ENCODE measurements at places on chromosomes 3 and 15.

DNA sequence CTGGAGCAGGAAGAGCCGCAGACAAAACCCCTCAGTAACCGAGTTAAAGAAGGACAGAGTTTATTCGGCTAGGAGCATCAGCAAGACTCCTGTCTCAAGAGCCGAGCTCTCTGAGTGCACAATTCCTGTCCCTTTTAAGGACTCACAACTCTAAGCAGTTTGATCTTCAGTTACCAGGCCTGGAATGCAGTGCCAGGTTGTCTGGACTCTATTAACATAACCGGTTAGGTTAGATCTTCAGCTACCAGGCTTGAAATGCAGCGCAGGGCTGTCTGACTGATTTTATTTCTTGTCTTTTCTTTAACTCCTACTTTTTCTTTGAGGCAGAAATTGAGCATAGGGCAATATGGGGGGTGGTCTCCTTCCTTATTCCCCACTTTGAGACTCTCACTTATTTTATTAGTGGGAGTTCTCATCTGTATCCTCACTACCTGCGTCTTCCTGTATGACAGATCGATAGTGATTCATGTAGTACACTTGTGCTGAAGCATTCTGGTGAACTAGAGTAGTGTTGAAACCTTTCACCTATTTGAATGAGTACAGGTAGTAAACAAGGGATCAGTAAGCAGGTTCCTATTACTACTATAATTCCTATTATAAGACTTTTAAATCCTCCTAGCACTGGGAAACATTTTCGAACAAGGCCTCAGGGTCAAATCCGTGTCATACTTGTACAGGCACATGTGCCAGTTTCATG lies 325.0 kb downstream of the CGGBP1 start:
- DNase-seq = no peak

DNA sequence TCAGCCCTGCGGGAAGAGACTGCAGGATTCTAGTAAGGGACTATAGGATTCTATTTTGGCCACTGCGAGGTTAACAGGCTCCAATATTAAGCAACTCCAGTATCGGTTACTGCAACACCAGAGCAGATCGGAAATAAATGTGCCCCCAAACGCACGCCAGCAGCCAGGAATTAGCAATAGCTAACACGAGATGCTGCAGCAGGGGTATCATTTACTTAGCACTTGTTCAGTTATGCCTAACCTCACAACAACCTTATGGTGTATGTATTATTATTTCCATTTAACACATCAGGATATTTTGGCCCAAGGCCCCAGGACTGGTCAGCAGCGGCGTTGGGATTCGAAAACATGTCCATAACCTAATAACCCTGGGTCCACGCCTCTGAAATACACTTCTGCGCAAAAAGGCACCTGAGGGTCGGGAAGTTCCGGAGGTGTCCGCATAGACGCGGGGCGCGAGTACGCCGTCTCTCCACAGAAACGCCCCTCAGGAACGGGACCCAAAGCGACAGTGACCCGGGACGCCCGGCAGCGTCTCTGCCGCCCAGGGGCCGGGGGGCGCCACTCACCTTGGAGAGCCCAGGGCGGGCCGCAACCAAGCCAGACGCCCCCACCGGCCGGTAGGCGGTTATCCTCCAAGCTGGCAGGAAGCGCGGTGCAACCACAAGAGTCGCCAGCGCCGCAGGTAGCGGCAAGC lies 681 bp downstream of the PIK3CB start:
- DNase-seq = peak; percentile 14

DNA sequence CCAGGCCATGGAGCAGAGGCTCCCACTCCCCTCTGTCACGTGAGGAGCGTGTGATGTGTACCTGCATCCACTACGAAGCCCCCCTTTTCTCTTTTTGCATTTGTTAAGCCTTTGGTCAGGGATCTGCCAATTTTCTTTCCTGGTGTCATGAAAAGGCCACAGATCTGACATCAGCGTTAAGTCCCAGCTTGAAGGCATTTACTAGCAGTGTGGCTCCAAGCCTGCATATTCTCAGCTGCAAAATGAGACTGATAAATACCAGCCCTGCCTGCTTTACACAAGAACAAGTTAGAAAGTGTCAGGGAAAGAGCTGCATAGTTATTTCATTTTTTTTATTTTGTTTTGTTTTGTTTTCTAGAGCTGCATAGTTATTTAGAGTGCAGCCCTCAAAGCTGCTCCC lies 2.3 kb upstream of the ANKRD63 start:
- DNase-seq = no peak

GRCh38 chr3:140250945-140251344 lies 316.0 kb downstream of the CLSTN2 start:
- no peak for DNase-seq

DNA sequence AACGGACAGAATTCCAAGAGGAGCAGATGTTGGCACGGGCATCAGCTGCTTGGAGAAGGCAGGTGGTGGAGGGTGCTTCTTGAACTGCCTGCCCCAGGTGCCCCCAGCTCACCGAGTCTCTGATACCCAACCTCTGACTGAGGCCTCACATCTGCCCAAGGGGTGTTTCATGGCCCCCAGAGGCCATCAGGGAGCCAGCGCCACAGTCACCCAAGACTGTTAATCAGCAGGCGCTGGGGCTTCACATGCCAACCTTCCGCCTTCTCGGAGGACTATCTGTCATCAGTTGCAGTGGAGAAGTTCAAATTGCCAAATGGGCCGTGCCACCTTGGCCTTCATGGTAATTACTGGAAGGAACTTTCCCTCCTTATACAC lies 61.9 kb upstream of the SLC6A1 start:
- no peak for DNase-seq

- DNase-seq = no peak
These were observed 63.7 kb downstream of the DPPA2 start for GRCh38 chr3:109252641-109253040.

DNA sequence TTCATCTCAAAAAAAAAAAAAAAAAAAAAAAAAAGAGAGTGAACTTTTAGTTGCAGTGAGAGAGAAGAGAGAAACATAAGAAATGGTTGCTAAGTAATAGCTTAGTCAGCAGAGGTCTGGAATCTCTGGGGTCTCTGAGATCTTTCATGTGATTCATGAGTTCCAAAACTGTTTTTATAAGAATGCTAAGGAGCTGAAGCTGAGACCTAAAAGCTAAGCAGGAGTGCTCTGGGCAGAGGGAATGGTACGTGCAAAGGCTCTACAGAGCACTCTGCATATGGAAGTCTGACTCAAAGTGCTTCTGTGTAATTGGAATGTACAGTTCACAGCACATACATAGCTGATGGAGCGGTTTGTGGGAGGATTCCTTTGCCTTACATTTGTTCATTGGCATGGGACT lies 66.3 kb upstream of the LRIG1 start:
- DNase-seq = no peak

DNA sequence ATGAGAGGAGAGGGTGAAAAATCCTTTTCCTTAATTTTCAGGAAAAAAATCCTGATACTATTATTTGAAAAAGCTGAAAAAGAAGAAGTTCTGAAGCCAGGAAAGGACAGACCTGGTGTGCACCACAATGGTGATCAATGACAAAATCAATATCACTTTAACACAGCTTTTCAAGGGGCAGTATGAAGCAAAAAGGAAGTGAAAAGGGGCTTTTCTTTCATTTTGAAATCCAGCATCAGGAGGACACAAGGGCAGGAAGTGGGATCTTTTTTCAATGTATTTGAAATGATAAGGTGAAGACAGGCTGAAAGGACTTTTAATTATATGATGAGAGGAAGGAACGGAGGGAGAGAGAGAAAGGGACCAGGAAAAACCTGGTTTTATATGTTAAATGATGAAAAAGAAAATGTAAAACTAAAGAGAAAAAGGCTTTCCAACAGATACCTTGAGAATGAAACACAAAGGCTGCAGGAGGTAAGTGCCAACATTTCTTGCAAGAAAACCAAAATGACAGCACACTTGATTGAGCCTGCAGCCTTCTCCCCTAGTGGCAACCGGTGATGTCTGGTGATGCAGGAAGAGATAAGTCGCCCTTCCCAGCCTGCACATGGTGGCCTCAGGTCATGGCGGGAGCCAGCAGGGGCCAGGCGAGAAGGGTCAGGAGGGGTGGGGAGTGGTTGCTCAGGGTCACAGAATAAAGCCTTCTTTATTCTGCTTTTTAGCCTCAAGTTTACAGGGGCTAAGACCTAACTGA lies 236.7 kb upstream of the WNT5A start:
- DNase-seq = no peak

- DNase-seq = no peak
These were observed 23.8 kb upstream of the TM2D3 start for GRCh38 chr15:101675796-101676582.

DNA sequence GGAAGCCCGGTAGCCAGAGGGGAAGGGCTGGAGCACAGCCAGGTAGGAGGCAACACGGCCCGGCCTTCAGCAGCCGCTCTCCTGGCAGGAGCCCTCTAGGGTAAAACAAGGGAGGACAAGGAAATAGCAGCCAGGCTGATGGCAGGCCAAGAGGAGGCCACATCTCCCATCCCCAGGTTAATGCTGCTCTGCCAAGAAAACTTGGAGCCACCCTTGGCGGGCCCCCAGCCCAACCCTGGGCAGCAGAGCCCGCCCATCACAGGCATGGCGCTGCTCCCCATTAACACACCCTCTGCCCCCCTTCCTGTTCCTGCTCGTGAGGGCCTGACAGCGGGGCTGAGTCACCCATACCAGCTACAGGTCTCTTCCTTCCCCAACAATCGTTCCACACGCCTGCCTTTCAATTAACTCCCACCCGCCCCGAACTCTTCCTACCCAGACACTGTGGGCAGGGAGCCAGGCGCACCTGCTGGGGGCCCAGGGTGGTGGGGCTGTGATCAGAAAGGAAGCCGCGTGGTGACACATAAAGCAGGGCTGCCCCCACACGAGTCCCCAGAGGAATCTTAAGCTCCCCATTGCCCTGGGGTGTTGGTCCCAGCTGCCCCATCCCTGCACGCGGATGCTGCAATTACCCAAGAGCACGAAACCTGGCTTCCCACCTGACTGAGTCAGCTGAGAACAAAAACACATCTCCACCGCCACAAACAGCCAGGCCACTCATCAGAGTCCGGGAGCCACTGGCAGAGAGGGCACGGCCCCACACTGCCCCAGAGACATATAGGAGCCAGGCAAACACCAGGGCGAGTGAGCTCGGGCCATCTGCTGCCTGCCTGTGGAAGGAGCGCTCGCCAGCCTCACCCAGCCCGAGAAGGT lies at the start of gene C15orf62:
Gene C15orf62 (plus strand): TSS at position 707 of the 873 bp plus-strand sequence. CDS start 516 bp downstream, outside the sequence.
- no peak for DNase-seq

GRCh38 chr3:10357592-10358308 lies 36.8 kb upstream of the SEC13 start:
- no peak for DNase-seq

GRCh38 chr3:194826594-194826993 lies 140.9 kb downstream of the FAM43A start:
- no peak for DNase-seq

GRCh38 chr3:59775106-59775505 lies 725.3 kb upstream of the CFAP20DC start:
- no peak for DNase-seq

- no peak for DNase-seq
These were observed 5.1 kb upstream of the BFSP2 start for GRCh38 chr3:133394561-133395311.

DNA sequence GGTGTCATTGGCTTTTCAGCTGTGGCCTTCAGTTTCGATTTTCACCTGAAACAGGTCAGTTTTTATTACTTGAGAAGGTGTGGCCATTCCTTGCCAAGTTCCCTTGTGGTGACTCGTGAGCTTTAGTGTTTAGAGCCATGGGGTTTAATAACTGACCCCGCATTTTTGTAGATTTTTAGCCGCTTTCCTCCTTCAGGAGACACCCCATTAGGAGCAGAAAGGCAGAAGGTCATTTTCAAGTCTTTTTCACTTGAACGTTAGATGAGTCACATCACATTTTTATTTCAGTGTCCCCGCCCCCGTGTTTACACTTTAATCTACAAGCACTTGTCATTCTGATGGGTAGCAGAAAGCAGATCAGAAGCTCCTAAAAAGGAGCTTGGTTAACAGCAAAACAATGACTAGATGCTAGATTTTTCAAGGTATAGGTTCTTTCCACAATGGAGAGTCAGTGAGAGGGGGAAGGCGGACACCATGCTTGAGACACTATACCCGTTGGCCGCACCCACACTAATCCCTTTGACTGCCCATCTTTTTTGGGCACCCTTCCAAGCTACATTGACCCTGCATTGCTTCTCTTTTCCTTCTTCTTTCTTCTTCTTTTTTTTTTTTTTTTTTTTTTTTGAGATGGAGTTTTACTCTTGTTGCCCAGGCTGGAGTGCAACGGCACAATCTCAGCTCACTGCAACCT lies 132.7 kb downstream of the GHSR start:
- DNase-seq = no peak

DNA sequence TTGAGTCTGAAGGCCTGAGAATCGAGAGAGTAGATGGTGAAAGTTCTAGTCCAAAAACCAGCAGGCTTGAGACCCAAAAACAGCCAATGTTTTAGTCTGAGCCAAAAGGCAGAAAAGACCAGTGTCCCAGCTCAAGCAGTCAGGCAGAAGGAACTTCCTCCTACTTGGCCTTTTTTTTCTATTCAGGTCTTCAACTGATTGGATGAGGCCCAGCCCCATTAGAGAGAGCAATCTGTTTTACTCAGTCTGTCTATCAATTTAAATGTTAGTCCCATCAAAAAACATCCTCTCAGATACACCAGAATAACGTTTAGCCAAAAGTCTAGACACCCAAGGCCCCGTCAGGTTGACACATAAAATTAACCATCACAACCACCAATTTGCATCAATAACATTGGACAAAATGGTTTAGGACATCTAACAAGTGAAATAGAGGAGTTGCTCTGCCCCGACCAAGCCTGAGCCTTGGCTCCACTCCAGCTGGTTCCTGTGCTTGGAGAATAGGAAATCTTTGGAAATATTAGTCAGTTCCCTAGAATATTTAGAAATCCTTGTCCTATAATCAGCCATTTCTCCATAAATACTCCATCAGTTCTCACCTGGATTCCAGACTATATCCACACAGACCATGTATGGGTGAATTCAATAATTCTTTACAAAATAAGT lies 51.4 kb upstream of the LIPC start:
- no peak for DNase-seq

DNA sequence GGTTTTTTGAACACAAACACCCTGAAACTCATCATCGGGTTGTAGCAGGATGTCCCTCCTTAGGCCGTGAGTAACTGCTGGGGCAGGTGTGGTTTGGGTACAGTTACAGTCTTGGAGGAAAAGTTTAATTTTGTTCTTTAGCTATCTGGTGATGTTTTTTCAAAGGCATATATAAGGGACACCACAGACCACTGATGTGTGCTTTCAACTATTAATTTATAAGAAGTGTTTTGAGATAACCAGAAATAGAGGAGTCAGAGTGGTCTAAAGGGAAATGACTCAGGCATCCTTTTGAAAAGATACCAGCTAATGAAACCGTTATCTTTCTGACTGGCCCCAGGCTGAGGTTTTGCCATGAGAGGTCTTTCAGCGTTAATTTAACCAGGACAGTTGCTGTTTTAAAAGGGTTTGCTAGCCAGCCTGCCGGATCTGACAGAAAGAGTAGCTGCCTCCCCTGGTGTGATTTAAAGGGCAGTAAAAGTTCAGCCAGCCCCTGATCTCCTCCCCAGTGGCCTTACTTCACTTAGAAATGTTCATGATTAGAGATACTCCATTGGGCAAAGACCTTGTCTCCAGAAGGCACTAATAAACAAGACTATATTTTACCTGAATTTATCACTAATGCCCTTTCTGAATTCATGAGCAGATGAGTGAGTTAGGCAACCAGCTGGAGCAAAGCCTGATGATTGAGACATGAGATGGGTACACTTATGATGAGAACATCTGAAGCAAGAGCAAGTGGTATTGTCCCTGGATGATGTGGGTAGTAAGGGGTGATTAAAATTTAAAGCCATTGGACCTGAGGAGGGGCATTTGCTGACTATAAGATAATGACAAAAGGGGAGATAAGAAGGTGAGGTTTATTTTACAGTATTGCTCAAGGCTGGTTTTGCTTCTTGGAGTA lies 482.5 kb upstream of the TBL1XR1 start:
- DNase-seq = peak; percentile 4

Measured in stimulated activated CD8-positive, alpha-beta memory T cell treated with anti-CD3 and anti-CD28 coated beads, Interleukin-7, amount 100 ng/mL, for 1 hour (primary cell).